ENCODE measurements at places on chromosomes 2 and 18.

DNA sequence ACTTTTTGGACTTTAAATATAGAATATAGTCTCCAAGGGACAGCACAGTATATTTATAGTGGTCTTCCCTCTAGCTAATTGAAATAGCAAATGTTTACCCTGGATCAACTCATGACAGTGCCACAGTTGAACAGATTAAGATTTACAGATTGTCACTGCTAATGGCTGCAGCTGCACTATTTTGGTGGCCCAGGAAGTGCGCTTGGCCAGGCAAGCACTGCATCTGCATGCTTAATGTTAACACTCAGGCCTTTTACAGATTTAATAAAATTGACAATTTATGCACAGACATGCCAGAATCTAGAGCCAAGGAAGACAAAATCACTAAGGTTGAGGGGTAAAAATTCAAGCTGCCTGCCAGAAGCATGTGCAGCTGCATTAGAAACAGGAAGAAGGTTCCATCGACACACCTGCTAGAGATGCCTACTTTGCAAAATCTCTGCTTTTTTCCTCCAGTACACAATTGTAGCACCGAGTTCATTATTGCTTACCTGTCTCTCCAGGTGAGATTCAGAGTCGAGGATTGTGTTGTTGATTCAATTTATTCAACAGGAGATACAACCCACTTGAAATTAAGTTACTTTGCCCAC is 1042.3 kb upstream of the NRXN1 start:
- H3K27ac ChIP-seq, result no peak overlapping the region
- no peaks in the 10 kb centered on the region for H3K4me1 ChIP-seq
- no peaks in the 10 kb centered on the region for H3K27me3 ChIP-seq

GRCh38 chr2:101912545-101912944 is 79.2 kb upstream of the IL1R2 start:
- no peak overlapping the region for H3K4me3 ChIP-seq
- no peak overlapping the region for H3K27ac ChIP-seq
- H3K36me3 ChIP-seq, result no peaks in the 10 kb centered on the region
- no peak for DNase-seq

DNA sequence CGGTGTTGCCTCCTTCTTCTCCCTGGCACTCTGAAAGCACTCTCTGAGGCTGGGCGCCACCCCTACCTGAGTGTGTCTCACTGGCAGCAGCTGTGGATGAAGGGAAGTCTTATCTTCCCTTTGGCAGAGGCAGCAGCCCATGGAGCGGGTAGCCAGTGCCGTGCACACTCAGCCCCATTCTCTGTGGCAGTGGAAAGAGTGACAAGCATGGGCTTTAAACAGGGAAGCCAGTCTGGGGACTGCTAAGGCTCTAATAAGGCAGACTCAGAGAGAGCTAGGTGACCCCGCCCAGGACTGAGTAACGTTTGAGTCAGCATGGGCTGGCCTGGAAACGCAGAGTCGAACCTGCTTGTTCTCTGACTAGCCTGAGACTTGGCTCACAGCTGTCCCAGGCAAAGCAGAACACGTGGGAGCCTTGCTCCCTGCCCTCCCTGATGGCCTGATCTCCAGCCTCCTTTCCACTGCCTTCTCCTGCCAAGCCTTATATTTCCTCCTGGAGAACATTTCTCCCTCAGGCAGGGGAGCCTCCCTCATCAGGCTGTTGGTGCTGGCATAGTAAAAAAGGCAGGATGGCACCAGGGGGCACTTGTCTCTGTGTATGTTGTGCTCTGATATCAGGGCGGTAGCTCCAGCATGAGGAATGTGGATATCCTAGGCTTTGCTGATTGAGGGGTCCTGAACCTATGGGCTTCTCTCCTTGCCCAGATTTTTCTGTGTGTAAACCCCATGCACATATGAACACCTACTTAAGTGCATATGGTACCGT is 93.9 kb upstream of the LGALSL start:
- H3K36me3 ChIP-seq, result no peaks in the 10 kb centered on the region
- no peak for DNase-seq
- no peak overlapping the region for H3K4me3 ChIP-seq
- H3K27ac ChIP-seq, result no peak overlapping the region
- no peaks in the 10 kb centered on the region for H3K4me1 ChIP-seq

DNA sequence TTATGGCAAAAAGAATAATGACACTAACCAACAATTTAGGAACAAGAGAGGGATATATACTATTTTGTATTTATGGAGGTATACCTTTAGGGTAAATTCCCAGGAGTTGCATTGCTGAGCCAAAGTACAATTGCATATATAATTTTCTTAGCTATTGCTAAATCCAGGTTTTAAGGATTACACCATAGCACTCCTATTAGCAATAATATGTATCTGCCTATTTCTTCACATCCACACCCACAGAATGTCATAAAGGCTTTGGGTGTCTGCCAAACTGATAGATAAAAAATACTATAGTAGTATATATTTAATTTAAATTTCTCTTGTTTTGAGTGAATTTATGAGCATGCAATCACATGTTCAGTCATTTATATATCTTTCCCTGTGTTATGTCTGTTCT is 11.5 kb upstream of the SERPINB13 start:
- no peak overlapping the region for H3K4me3 ChIP-seq
- no peak overlapping the region for H3K27ac ChIP-seq
- peaks cover 2% of the 10 kb centered on the region for H3K27me3 ChIP-seq
- no peak for DNase-seq
- H3K36me3 ChIP-seq, result no peaks in the 10 kb centered on the region
- peaks cover 17% of the 10 kb centered on the region for H3K4me1 ChIP-seq

GRCh38 chr18:42623935-42624334 is 491.6 kb downstream of the RIT2 start:
- H3K27me3 ChIP-seq, result no peaks in the 10 kb centered on the region
- H3K36me3 ChIP-seq, result no peaks in the 10 kb centered on the region
- DNase-seq, result no peak
- peaks cover 13% of the 10 kb centered on the region for H3K4me1 ChIP-seq
- H3K27ac ChIP-seq, result no peak overlapping the region
- no peak overlapping the region for H3K4me3 ChIP-seq
